ENCODE measurements at places on chromosomes 2 and 18.

DNA sequence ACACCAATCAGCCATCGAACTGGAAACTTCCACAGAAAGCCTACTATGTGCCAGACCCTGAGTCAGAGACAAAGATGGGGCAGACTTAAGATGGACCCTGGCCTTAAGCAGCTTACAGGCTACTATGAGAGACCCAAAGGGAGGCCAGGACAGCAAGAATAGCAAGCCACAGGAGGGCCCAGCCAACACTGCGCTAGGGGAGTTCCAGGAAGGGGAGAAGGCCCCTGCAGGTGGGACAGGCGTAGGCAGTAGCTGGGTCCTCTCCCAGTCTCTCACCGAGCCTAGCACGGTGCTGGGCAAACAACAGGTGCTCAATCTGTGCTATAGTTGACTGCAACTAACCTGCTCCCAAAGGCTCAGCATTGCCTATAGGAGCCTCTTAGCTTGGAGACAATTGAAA lies 136.2 kb downstream of the CLIP4 start:
- no peak for DNase-seq

DNA sequence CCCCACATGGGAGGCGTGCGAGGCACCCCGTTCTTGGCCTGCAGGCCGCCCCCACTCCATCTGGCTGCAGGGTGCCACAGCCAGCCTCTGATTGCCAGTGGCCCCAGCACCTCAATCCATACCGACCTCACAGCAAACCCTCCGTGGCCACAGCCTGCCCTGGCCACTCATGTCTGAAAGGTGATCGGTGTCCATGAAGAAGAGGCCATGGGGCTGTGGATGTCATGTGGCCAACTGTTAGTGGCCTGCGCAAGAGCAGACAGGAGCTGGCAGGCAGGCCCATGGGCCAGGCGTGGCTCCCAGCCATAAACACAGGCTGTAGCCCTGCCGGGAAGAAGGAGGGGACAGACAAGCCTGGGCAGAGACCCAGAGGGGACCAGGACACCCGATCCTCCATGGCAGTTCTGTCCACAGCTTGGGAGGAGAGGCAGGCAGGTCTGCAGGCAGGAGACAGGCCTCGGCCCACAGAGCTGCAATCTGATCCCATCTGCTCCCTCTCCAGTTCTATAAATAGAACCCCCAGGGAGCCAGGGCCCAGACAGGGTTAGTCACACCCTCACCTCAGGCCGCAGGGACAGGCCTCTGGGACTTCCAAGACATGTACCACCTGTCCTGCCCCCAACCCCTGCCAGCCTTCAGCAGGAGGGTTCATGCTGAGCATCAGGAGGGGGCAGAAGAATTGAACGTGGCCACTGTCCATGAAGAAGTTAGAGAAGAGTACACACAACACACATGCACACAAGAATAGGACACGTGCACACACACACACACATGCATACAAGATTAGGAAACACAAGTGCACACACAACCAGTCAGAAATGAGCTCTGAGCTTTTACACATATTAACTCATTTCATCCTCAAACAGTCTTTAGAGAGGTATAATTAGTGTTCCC lies 16.9 kb downstream of the STEAP3 start:
- peak; percentile 26 for DNase-seq

- DNase-seq, result no peak
Observed at GRCh38 chr2:233036162-233036838, 3.8 kb downstream of the NEU2 start.

DNA sequence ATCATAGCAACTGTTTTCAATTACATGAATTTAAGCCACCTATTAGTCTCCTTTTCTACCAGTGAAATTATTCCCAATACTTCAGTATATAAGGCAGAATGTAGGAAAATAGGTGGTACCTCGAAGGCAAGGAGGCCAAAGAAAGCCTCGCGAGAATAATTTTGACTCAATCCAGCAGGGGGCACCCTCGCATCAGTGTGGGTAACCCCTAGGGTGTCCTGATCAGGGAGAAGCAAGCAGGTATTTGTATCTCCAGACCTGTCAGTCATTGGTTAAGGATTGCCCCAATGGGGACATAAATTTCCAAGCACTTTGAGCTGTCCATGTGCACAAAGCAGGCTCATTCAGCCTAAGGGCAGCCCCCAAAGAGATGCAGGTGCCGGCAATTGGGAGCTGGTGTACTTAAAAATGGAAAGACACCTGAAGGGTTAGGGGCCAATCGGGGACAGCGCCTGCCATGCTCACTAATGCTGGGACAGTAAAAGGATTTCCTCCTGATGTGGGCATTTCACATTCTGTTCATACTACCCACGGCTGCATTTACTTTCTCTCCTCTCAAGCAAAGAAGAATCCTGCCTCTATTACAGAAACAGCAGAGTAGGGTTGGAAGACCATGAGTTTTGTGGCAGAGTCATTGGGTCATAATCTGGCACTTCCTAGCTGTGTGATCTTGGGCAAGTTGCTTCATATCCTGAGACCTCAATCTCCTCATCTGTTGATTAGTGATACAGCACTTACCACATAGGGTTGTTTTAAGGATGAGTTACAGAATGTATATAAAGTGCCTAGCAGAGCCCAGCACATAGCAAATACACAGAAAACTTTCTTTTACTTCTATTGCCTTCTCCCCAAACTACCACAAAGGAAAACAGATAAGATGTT lies 136.1 kb downstream of the ICOS start:
- DNase-seq, result no peak

GRCh38 chr18:79786786-79787526 lies 10.8 kb upstream of the KCNG2 start:
- DNase-seq, result no peak

DNA sequence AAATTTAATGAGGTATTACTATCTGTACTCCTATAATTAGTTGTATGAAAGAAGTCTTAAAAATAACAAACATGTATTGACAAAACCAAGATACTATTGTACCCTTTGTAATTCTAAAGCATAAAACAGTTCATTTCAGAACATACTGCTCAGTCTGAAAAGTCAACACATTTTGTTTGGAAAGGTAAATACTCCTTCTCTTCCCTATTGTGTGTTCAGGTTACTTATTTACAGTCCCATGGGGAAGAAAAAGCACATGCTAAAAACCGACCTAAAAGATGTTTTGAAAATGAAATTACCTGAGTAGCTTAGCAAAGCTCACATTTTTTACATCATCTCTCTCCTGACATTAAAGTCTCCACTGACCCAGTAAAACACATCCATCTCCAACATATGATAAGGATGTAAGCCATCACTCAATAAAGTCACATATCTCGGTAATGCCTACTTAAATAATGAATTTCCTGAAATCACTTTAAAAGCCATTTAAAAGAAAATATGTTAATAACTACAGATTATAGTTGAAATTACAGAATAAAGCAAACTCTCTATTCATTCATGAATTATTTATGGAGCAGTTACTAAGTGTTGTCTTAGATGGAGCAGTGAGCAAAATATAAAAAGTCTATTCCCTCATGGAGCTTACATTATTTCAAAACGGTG lies 75.6 kb upstream of the FZD5 start:
- peak; percentile 17 for DNase-seq

- no peak for DNase-seq
Observed at GRCh38 chr18:63302636-63303405, 16.7 kb downstream of the BCL2 start.

- no peak for DNase-seq
Observed at GRCh38 chr2:133802409-133803039, 234.3 kb upstream of the NCKAP5 start.

DNA sequence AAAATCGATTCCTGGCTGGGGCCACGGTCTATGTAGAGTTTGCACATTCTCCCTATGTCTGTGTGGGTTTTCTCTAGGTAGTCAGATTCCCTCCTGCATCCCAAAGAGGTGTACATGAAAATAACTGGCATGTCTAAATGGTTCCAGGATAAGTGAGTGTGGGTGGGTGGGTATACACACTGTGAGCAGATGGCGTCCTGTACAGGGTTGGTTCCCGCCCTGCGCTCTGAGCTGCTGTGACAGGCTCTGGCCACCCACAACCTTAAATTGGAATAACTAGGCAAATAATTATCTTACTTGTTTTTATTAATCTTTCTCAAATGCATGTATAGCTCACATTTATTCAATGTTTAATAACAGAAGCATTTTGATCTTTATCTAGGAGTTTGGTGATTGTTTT lies 16.3 kb downstream of the THOC1 start:
- DNase-seq, result no peak

DNA sequence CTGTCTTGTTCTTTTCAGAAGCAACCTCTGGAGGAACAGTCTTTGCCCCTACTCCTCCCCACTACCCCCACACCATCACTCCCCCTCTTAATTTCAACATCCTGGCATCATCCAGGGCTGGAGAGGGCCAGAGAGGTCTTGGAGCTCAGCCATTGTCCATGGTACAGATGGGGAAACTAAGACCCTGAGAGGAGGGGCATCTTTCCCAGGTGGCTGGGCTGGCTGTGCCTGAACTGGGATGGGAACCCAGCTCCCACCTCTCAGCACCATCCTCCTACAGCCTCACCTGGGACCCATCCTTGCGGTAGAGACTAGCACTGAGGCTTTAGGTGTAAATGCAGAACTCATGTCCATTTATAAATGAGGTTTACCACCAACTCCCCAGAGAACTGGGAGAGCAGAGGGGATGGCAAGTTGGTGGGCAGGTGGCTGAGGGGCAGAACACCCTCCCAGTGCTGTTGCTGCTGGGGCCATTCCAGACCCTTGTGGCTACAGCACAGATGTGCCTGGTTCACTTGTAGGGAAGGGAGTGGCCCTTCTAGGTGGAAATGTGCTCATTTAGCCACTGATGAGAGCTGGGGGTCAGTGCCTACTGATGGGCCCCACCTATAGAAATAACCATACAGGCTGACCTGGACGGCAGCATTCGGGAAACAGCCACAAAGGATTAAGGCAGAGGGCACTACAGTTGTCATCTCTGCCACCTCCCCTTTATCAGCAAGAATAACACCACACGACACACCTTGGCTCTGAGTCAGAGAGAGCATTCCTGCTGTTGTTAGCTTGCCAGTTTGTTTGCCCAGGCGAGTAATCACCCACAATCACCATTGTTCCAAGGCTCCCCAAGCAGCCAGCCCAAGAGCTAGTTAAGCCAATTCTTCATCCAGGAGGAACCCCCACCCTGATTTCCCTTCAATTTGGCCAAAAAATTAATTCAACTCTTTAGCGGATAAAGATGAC lies 2.1 kb downstream of the MLPH start:
- no peak for DNase-seq

GRCh38 chr18:12336171-12336613 lies 28.2 kb downstream of the TUBB6 start:
- no peak for DNase-seq

- DNase-seq, result no peak
Observed at GRCh38 chr2:109213646-109214433, 84.8 kb downstream of the SH3RF3 start.

DNA sequence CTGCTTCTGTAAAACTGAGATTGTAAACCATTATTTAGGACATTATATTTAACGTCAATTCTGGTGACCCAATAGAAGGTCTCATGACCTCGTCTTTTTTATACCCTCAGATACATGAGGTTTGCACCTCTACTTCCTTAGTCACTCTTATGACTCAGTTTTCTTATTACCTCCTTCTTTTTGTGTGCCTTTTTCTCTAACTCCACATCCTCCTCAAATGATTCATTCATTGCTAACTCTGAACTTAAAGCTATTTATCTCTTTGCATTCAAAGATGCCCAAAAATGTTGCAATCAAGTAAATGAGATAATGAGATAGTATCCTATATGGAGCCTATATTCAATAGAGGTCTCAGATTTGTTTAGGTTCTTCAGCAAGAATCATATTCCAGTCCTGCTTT lies 121.0 kb upstream of the KYNU start:
- no peak for DNase-seq

- DNase-seq, result peak; percentile 89
Observed at GRCh38 chr18:39841482-39842365, 2113.3 kb upstream of the PIK3C3 start.

DNA sequence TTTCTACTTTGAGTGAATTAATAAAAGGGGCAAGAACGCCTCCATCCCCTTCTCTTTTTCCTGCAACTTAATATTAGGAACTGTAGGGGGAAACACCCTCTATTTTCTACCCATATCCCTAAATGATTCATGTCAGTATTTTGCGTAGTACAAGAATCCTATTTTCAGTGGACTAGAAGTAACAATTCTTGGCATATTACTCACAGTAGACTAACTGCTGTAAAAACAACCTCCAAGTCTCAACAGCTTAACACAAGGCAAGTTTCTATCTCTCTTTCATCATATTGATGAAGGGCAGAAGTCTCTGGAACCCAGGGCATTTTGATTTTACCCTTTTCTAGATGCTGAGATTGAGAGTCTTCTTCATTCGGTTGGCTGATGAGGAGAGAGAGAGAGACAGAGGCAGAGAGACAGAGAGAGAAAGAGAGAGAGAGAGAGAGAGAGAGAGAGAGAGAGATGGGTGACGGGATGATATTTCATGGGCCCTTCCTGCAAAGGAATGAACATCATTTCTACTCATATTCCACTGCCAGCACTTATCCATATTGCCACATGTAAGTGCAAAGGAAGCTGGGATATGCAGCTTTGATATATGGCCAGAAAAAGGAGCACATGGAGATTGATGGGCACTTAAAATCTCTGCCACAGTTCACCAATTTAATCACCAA lies 481.6 kb downstream of the LPIN1 start:
- DNase-seq, result no peak

GRCh38 chr18:12048827-12049175 lies 44.8 kb upstream of the ANKRD62 start:
- DNase-seq, result no peak

GRCh38 chr2:183868153-183868552 lies 730.2 kb upstream of the ZNF804A start:
- DNase-seq, result no peak

GRCh38 chr2:883803-884748 lies 66.6 kb upstream of the SNTG2 start:
- DNase-seq, result no peak
